ENCODE measurements at places on chromosomes 2 and 18.
A peak's percentile ranks its signal among the peaks of the same experiment; 100 is the strongest.

DNA sequence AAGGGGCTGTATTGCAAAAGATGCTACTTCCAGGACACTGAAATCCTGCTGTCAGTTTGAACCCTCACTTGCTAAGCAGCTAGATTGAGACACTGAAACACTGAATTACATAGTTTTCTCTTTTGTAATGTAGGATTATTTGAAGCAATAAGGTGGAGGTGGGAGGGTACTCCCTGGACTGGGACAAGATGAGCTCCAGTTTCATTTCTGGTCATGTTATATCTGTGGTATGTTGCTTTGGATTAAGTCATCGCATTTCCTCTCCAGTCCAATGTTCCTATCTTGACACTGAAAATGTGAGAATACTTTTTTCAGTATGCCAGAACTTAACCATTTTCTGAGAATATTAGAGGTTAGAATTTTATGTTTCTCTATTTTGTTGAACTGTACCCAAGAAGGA, 426.2 kb upstream of the MEX3C start:
- no peak for DNase-seq

DNA sequence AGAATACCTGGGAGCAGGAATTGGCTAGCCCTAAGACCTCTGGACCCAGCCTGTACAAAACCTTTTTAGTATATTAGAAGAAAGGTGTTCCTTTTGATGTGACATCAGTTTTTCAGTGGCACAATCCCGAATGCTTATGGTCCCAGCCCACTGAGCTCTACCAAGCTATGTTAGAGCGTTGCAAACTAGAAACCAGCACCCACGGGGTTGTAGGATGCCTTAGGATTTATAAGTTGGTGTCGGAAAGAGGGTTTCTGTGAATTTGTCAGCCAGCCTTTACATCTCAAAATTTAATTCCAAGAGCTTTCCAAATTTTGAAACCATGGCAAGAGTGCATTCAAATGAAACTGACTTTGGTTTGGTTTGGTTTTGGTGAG, 499 bp upstream of the LMAN1 start:
- no peak for DNase-seq

DNA sequence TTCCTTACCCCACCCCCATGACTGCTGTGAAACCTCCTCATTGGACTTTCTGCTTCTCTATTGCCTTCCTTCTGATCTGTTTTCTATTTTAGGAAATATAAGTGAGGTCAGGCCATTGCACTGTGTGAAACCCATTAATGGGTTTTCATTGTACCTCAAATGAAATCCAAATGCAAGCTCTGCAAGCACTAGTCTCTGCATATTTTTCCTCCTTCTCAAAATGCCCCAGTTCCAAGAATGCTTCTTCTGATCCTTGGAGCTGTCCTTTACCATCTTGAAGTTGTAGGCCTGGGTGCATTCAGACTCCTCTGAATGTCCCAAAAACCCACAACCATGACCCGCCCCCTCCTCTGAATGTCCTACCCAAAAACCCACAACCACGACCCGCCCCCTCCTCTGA, 8.2 kb downstream of the IL1A start:
- DNase-seq = no peak

DNA sequence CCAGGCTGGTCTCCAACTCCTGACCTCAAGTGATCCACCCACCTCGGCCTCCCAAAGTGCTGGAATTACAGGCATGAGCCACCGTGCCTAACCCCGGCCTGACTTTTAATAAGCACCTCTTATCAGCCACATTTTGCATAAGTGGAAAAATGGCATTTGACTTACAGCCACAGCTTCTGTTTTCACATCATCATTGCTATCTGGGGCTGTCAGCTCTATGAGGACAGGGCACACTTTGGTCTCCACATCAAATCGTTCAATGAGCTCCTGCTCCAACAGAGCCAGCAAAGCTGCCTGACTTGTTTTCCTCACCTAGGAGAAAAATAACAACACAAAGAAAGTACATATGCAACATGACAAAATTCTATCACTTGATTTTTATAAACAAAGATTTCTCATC, 26.4 kb downstream of the PPP4R1 start:
- DNase-seq = no peak

DNA sequence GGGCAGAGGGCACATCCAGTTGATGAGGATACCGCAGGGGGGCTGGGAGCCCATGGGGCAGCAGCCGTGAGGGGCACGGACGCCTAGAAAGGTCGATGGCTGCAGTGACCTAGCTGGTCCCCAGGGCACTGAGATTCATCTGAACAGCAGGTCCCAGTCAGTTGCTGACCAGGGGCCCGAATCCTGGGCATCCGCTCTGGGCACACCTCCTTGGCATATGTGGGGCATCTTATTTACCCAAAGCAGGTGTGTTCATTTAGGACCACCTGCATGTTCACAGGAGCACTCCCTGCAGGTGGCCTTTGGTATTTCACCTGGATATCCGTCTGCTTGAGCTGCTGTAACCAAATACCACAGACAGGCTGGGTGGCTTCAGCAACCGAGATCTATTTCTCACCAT, 72.0 kb upstream of the ODC1 start:
- peak; percentile 37 for DNase-seq
